ENCODE measurements at places on chromosomes 2 and 18.

DNA sequence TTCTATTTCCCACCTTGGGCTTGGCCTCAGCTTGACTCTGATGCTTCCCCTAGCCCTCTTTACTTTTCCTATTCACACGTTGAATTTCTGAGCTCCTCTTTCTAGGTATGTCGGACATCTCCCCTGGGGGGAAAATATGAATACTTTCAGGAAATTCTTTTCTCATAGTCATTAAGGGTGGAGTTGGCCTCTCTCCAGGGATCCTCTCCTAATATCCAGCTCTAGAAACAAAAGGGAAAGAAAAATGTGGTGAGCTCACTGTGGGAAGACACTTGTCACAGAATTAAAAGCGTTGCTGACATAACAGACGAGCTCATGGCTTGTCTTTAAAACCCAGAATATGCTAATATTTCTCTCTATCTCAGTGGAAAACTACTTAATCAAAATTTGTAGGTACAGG lies 132.7 kb upstream of the MEX3C start:
- peak; percentile 51 for DNase-seq

GRCh38 chr2:26989156-26989555 lies 18.7 kb downstream of the MAPRE3 start:
- no peak for DNase-seq

DNA sequence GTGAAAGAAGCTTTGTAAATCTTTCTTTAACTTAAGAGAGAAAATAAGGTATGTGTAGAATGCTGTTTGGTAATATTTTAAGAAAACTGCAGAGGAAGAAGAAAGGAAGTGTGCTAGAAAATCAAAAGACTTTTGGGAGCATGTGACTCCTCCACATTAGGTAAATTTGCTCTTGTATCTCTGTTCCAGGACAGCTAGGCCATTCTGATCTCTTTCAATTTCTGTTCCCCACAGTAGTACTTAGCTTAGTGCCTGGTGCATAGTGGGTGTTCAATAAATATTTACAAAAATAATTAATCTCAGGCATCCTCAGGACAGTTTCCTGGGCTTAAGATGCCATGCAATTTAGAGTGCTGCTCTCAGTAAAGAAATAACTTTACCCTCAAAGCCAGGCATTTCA lies 105.0 kb downstream of the GPD2 start:
- DNase-seq, result no peak

GRCh38 chr2:225742487-225742886 lies 343.0 kb downstream of the NYAP2 start:
- no peak for DNase-seq

DNA sequence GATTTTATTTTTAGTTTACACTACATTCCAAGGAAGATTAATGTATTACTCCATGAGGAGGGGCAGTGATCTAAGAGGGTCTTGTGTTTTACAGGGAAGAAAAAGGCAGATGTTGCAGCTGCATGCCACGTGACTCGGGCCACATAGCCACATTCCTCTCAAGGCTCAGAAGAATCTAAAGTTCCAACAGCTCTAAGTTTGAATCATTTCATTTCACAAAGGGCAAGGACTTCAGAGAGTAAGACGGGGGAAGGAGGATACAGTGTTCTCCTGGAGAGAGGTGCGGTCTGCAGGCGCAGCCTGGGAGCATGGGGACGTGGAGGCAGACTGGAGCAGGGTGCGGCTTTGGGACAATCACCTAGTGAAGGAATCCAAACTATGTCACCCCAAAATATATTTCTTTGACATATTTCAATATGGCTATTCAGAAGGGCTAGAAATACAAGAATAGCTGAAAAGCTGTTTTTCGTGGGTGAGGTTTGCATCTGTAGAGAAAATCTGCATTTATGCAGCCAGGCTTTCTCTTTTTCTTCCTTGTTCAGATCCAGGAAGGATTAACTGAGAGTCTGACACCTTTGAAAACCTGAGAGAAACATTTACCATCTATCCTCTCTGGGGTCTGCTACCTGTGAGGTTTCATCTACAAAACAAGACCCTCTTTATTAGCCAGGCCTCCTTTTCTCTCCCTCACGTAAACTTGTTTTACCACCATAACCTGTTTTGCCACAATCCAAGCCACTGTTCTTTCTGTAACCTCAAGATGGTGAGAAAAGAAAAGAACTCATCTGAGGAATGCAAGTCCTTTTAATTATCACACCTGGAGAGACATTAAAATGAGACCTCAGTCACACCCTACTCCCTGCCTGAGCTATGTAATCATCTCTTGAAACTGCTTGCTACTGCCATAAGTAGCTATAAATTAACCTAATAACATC lies 165.1 kb upstream of the NDUFV2 start:
- DNase-seq, result no peak
